ENCODE measurements at places on chromosomes 1 and 21.

DNA sequence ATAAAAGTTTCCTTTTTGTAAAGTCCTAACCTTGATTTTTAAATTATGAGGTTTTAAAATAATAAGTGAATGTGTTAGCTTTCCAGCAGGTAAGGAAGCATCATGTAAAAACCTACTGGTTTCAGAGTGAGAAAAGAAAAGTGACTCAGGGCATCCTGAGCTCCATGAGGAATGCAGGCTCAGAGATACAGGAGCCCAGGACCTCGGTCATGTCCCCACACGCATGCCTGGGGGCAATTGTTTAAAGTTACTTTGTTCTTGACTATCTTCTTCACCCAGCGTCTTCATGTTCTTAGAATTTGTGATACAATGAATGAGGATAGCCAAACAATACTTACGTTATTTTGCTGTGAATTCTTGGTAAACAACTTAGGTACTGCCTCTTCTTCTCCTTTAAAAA, 117.4 kb upstream of the PLPPR5 start:
- no peak for DNase-seq

GRCh38 chr1:213060836-213061235, 9.8 kb downstream of the RPS6KC1 start:
- no peak for DNase-seq

DNA sequence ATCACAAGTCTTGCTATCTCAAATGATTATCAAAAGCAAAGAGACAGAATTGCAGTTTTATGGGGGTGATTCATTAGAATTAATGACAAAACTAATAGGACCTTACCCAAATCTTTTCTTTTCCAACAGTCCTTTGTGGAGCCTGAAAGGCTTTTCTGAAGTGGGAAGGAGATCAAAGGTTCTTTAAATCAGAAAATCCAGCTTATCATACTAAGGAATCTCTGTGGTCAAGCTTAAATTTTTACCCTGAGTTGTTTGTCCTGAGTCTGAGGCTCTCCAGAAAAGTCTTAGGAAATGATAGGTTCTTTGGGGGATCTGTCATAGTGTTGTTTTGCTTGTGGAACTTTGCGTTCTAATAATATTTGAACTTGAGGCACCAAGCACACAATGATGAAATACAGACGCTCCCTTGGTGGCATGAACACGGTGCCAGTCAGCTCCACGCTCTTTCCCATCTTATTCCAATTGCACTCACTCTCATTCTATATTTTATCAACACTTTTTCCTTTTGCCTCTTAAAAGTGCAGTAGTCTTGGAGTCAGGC, 38.0 kb upstream of the COL24A1 start:
- DNase-seq: no peak

DNA sequence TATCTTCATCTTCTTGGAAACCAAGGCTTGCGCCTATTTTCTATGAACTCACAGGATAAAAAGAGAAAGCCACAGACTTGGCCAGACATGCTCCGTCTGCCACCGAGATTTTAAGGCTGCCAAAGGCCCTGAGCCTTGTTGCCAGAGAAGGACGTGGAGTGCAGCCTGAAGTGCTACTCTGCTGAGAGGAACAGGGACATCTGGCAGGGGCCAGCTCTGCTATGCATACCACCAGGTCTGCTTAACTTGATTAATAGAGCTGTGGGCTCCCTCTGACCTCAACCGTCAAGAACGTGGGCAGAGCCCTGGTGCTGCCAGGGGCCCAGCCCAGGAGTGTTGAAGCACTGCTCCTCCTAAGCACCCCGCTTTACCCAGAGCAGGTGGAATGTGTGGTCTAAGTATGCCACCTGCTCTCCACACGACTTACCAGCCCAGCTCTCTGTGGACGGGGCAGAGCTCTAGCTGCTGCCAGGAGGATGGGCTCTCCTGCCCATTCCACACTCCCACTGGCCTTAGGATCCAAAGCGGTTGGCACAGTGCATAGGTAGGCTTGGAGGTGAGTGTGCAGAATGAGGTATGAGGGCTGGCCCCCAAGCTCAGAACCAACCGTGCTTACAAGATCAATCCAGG, 10.6 kb downstream of the HCRTR1 start:
- peak; percentile 87 for DNase-seq

DNA sequence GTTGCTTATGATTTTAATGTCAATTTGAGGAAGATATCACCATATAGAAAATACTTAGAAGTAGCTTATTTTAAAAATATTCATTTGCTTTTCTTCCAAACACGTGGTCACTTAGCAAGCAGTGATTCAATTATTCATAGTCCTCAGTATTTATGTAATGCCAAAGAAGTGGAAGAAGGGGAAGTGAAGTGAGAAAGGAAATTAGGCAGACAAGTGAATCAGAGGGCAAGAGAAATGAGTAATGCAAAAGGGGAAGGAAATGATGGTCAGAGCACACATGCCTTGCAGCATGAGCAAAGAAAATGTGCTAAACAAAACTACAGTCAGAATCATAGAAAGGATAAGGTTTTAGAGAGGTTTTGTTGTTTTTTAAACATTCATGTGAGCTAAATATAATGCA, 31.8 kb downstream of the SDCCAG8 start:
- no peak for DNase-seq
